T-cell (primary cell): ENCODE measurements at places on chromosomes 3 and 15. TPM values are rescaled to one million over a fixed set of nuclear protein-coding genes. Genes with fewer than 3 reads are reported as not detected.

GRCh38 chr15:90571063-90571541, 41.4 kb downstream of the CRTC3 start:
- no peak for DNase-seq

GRCh38 chr3:127458696-127459604, 131.6 kb downstream of the TPRA1 start:
- no peak for DNase-seq

DNA sequence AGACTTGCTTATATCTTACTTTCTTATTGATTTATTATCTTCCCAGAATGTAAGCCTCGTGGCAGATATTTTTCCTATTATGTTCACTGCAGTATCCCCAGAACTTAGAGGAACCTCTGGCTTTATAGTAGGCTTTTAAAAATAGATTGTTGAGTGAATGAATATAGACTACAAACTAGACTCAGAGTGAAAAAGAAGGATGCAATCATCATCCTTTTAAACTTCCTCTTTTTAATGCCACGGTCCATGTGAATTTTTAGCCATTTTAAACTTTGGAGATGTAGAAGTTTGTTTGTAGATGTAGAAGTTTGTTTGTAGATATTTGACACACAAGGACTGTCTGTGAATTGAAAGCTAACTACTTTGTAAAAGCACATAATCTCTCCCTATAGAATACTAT, 7.2 kb upstream of the P2RY12 start:
- no peak for DNase-seq

DNA sequence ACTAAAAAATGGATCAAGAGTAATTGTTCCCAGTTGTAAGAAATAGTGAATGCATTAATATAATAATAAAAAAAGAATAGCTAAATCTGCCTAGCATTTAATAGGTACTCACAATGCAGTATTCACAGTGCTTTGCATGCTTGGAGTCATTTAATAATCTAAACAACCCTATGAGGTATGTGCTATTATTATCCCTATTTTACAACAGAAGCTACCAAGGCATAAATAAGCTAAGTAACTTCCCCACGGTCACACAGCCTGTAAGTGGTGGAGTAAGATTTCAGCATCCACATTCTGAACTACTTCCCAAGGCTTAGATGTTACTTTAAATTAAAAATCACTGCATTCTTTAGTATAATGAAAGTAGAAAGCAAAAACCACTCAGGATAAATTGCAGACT, 102.9 kb downstream of the PLCH1 start:
- no peak for DNase-seq

- DNase-seq, result no peak
Measured at GRCh38 chr15:80188251-80188650, 35.5 kb downstream of the FAH start.

GRCh38 chr3:71672807-71673206, 52.4 kb downstream of the EIF4E3 start:
- no peak for DNase-seq

GRCh38 chr3:177089110-177089509, 108.2 kb downstream of the TBL1XR1 start:
- DNase-seq, result no peak

DNA sequence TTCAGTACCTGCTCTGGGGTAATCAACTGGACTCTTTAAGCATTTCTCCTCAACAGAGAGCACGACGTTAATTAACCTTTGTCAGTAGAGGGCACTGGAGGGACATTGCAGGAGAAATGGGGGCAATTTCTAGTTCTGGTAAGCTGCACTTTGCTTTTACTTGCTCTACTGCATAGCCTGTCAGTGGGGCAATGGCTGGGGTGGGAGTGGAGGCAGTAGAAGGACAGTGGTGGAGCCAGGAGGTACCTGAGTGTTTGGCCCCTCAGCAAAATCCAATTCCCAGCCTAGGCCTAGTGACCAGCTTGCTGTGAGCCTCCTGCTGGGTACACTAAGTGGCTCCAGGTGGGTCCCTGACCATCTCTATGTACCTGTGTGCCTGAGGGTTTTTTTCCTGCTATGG, 18.3 kb upstream of the MED12L start:
- DNase-seq, result no peak

- no peak for DNase-seq
Measured at GRCh38 chr15:38460543-38460942, 6.6 kb downstream of the FAM98B start.

DNA sequence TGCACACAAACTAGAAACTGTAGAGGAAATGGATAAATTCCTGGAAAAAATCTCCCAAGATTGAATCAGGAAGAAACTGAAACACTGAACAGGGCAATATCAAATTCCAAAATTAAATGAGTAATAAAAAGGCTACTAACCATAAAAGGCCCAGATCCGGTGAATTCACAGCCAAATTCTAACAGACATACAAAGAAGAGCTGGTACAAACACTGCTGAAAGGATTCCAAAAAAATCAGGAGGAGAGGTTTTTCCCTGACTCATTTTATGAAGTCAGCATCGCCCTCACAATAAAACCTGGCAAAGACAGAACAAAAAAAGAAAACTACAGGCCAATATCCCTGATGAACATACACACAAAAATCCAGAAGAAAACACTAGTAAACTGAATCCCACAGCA, 462.4 kb upstream of the THBS1 start:
- DNase-seq, result no peak

DNA sequence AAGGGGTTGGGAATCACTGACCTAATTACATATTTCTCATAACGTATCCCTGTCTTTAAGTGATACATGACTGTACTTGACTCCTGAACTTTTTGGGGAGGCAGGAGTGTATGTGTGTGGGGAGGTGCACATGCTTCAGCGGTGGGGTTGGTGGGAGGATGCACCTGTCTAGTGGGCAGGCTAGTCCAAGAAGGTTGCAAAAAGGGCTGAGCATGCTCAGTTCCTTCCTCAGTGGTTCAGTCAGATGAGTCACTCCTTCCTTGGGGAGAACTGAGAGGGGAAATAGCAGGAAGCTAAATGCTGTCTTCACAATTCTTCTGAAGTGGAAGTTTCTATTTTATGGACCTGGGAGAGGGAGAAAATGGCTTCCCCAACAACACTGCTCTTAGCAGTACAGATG, 24.6 kb upstream of the AP4E1 start:
- DNase-seq, result no peak

Gene SOX2
- total RNA-seq, result 0.28 TPM

Gene CLSTN2
- total RNA-seq, result 0.03 TPM

Gene DOCK3
- total RNA-seq, result 2.0 TPM

Gene TMEM212
- total RNA-seq, result not detected

Gene SCAANT1
- not detected for total RNA-seq

Gene STAC
- 0.09 TPM for total RNA-seq

Gene CHRM5
- not detected for total RNA-seq
